Karpas-422 (cell line): ENCODE measurements at places on chromosomes 12 and 14.

- DNase-seq: no peak
Observed at GRCh38 chr12:111285200-111285599, 83.7 kb downstream of the PHETA1 start.

DNA sequence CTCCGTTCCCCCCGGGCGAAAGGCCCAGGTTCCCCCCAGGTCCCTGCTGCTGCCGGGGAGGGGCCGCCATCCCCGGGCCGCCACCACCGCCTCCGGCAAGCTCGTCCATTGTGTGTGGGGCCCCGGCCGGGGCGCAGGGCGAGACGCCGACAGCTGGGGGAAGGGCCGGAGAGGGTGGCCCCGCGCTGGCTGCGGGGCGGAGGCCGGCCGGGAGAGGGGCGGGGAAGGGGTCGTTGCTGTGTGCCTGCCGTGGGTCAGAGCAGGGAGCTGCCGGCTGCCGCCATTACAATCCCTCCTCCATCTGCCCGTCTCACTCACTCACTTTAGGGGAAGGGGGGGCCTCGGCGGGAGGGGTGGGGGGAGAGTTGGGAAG is at the start of gene STRN3:
Gene STRN3, minus strand, starts transcription at position 303 of the 373 bp plus-strand sequence. Its CDS starts 194 bp downstream, at position 109.
- no peak for DNase-seq

- no peak for DNase-seq
Observed at GRCh38 chr12:4448371-4448940, 2.8 kb upstream of the FGF6 start.

DNA sequence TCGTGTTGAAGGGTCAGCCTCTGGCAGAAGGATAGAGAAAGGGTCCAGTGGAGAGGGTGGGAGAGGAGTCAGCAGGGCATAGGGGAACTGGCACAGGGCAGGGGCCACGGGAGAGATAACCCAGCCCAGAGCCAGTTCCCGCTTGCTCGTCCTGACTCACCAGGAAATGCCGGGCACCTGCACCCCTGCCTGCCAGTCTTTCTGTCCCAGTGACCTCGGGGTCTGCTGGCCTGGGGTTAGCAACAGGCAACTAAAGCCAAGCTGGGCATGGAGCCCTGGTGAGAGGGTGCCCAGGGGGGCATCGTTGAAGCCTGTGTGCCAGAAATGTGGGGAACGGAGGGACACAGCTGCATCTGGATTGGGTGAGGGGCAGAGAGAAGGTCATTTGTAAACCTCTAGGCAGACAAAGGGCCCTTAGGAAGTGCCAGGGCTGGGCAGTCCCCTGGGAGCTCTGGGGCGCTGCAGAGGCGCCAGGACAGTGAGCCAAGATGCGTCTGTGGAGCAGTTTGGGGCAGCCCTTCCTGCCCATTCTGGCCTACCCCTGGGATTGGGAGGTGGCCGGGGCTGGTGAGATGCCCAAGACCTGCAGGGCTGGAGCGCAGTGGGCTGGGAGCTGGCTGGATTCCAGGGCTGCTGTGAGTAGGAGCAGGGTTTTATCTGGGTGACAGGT is 5.5 kb downstream of the TNFAIP2 start:
- no peak for DNase-seq

DNA sequence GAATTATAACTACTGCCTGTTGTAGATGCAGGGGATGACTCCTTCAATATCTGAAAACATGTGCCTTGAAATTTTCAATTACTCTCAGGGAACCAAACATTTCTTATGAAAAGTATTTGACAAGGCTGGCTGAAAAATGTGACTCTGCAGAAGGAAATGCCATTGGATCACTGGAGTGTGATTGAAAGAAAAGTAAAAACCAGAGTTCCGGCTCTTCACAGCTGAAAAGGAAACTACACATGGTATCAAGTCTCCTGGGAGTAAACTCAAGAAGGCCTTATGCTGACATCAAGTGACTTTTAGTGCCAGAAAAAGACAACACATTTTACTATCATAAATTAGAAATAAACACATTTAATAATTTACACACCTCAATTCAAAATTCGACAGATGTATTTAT is 693.0 kb downstream of the LRFN5 start:
- DNase-seq: peak; percentile 70
